Stimulated activated CD4-positive, alpha-beta T cell treated with anti-CD3 and anti-CD28 coated beads, TNF-alpha, amount 100 ng/mL, for 24 hours (primary cell): ENCODE measurements at places on chromosomes 11 and 22.

DNA sequence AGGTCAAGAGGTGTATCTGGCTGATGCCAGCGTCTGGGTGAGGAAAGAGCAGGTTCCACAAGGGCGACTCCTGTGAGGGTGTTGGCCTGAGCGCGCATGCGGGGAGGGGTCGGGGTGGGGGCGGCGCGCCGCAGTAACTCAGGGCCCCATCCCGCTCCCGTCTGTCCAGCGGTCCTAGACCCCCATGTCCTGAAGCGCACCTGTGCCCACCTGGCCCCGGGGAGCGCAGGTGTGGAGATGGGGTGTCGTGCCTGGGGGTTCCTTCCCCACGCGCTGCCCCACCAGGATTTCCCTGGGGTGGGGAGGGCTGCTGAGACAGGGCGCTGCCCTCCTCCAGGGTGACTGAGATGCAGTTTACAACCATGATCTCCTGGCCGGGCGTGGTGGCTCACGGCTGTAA, 20.9 kb downstream of the RNH1 start:
- no peak for DNase-seq

- no peak for DNase-seq
Measured at GRCh38 chr11:77384571-77384970, 83.1 kb upstream of the GDPD4 start.

DNA sequence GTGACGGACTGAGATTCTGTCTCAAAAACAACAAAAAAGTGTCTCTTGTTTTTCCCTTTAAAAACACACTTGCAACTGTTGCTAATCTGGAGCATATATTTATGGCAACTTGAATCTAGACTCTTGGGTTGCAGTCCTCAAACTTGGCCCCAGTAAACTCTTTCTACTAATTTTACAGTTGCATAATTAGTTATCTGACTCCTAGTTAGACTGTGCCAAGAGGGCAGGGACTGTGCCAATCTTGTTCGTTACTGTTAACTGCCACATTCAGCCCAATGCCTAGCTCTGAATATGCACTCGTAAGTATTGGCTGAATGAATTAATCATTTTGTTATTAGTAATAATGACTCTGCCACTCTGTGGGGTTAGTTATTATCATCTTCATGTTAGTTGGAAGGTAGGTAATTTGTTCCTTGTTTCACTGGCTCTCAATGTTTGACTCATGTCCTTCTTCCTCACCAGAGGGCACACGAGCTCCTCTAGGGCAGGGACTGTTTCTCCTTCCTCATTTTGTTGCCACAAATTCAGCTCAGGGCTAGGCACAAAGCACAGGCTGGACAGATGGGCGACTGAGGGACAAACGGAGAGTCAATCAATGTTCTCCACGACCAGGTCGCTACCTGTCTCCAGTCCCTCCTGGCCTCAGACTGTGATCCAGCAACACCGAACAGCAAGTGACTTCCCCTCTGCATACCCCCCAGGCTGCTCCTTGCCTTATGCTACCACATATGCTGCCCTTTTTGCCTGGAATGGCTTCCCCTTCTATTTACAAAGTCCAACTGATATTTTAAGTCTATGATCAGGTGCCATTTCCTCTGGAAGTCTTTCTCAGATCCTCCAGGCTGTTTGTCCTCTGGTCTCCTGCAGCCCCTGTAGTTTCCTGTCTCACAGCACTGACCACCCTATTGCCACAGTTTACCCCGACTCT, 9.0 kb downstream of the CLPB start:
- DNase-seq: no peak

GRCh38 chr11:130778705-130779104, 137.6 kb downstream of the SNX19 start:
- no peak for DNase-seq

DNA sequence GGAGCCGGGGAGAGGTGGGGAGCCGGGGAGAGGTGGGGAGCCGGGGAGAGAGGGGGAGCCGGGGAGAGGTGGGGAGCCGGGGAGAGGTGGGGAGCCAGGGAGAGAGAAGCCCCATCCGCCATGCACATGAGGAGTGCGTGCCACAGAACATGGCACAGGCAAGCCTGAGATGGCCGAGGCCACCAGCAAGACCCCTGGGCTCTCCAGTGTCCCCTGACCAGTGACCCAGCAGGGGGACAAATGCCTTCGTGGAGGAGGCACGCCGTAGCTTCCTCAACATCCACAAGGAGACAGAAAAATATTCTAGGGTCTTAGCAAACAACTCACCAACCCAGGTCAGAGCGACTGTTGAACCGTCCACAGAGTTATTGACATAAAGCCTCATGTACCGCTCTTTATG, 618.8 kb downstream of the TBC1D22A start:
- no peak for DNase-seq

GRCh38 chr11:29184939-29185890, 831.6 kb downstream of the KCNA4 start:
- no peak for DNase-seq

DNA sequence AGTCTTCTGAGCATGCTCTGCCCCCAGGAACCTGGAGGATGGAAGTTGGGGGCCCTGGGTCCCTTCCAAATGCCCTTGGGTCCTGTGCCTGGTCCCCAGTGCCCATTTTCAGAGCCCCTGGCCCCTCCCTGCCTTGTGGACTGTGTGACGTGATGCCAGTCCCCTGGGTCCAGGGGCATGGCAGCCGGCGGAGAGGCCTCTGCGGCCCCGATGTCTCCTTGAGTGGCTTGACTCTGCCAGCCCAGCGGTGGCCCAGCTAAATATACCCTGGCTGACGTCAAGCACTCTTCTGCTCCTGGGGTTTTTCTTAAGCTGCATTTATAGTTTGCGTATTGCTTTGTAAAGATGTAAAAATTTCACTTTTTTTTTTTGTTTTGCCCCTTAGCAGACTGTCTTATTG, 35.2 kb upstream of the PARVG start:
- DNase-seq: no peak

- no peak for DNase-seq
Measured at GRCh38 chr11:78929207-78929905, 354.7 kb upstream of the NARS2 start.

DNA sequence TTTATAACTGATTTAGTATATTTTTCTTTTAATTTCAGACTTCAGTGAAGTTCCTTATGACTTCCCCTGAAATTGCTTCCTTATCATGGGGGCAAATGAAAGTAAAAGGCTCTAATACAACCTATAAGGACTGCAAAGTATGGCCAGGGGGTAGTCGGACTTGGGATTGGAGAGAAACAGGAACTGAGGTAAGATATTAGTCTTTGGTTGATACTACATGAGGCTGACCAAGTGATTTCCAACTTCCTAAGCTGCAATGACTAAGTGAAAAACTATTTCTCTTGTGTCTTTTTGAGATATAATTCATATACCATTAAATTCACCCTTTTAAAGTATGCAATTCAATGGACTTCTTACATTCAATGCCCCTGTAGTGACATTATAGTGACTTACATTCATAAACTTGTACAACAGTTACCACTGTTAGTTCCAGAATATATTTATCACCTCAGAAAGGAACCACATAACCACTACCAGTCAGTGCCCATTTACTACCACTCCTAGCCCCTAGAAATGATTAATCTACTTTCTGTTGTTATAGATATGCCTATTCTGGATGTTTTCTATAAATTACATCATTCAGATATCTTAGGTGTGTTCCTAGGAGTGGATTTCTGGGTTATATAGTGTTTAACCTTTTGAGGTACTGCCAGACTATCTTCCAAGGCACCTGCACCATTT, 21.6 kb downstream of the AAMDC start:
- no peak for DNase-seq

- no peak for DNase-seq
Measured at GRCh38 chr22:24887260-24887659, 59.2 kb downstream of the LHFPL7 start.

DNA sequence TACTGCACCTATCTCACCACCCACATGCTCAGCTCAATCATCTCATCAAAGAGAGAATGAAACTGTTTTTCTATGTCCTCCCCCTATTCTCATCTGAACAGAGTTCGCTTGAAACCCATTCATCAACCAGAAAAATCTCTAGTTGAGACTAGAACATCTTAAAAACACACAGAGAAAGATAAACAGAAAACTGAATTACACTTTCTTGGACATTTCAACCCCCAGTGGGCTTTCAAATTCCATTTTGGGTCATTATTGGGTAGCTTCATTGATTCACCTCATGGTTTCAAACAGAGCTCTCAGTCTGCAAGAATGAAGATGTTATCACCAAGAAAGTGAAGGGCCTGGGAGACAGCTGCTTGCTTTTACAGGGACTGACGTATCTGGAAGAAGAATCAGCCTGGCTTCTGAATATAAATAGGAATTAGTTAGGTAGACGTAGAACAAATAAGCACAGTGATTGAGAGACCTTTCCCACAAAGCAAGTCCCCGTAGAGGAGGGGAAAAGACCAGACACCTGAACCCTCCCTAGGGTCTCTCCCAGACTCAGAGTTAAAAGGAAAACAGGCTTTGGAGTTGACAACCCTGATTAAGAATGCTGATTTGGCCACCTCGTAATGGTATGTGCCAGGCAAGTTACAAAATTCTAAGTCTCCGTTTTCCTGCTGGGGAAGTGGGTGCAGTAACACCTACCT, 155.7 kb downstream of the BBOX1 start:
- DNase-seq: no peak

DNA sequence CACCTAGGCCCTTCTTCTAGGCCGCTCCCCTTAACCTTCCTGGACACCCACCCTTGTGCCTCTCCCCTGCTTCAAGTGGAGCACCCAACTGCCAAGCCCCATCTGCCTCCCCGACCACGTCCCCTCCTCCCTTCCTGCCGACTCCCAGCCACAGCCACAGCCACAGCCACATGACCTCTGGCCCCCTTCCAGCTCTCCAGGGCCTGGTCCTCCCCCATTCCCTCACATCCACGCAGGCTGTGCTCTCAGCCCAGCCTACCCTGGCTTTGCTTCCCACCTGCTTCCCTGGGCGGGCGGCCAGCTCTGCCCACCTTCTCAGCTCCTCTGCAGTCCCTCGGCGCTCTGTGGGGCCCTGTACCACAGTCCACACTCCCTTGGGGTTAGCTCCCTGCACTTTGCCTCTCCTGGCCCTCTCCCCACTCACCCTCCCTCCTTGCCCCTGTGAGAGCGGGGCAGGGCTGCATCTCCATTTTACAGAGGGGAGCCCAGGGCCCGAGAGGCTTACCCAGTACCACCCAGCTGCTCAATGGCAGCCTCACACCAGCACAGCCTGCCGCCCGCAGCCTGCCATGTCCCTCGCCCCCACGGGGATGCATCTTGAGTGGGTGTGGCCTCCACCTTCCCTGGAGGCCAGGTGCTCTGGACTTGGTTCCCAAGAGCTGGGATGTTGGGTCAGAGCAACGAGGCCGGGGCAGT, 20.3 kb downstream of the PARVG start:
- DNase-seq: no peak

DNA sequence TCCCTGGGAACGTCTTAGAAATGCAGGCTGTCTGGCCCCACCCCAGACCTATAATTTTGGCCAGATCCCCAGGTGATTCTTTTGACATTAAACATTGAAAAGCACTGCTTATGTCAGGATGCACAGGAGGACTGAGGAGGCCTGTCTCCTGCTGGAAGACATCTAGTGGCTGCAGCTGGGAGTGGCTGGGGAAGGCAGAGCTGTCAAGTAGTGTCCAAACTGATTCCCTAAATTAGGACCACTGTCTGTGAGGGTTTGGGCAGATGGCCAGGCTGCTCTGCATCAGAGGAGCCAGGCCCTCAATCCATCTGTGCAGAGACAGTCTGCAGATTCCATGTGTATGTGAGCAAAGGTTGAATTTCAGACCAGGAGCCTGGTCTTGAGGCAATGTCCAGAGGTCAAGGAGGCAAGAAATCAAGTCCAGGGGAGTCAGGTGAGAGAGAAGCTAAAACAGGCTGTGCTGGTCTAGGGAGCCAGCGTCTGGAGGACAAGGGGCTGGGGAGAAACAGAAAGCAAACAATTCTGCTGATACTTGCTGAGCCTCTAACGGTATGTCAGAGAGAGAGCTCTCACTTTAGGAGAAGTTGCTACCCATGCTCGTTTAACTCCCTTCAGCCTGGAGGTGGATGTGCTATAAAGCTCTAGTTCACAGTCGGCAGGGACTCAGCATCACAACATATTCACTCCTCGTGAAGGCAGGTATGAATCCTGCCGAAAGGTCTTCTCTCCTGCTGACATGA, 15.3 kb upstream of the SYTL2 start:
- no peak for DNase-seq

DNA sequence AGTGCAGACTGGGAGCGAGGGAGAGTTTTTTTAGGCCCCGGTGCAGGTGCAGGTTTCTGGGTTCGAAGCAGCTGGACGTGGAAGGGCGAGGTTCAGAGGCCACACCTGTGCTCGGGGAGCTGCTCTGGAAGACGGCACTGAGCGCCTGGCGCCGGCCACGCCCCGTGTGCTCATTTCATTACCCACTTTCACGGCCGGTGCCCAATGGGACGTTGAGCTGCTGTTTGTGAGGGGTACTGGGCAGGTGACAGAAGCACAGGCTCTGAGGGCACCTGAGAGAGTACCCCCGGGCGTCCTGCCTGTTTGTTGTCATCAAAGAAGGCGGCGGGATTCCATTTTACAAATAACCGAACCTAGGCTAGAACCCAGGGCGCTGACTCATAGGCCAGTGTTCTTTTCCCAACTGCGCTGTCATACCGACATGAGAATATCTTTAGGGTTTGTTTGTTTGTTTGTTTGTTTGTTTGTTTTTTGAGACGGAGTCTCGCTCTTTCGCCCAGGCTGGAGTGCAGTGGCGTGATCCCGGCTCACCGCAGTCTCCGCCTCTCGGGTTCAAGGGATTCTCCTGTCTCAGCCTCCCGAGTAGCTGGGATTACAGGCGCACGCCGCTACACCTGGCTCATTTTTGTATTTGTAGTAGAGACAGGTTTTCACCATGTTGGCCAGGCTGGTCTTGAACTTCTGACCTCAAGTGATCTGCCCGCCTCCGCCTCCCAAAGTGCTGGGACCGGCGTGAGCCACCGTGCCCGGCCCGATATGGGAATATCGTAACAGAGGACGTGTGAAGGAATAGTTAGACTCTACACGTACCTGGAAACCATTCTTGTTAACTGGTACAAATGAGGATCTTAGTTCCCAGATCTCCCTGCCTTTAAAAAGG, 16.6 kb upstream of the SPTBN2 start:
- peak; percentile 45 for DNase-seq

DNA sequence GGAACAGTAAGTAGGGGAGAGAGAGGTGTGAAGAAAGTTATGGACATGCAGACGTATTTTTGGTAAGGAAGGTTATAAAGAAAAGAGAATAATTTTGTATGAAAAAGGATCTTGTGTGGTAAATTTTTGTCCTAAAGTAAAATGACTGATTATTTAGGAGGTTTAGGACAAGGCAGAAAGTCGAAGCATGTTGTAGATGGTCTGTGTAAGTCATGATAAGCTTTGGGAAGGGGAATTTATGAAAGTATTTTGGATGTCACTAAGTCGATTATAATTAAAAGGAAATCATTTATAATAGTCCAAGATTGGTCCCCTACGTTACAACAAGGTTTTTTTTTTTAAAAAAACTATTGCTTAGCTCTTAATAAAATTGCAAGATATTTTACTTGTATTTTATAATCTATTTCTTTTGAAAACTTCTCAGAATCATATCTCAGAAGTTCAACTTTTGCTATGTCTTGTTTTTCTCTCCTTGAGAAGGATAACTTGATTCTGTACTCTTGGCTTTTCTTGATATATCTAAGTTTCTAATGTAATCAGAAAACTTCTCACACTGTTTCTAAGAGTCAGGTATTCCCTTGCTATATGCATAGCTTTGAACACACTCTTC, 10.9 kb upstream of the CABP2 start:
- no peak for DNase-seq
